ENCODE measurements at places on chromosomes 3 and 15.

DNA sequence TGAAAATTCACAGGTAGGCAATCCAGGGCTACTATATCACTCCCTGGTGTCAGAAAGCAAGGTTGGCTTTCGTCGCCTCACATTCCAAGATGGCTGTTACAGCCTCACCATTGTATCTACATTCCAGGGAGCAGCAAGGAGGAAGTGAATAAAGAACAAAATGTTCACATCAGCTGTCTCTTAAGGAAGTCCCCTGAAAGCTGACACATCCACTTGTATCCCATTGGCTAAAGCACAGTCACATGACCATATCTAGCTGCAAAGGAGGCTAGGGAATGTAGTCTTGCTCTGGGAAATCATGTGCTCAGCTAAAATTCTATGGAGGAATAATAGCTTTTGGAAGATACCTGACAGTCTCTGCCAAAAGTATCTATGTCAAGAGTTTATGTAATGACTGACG lies 12.8 kb upstream of the GATA2 start:
- DNase-seq, result no peak

GRCh38 chr15:69736161-69736560 lies 283.5 kb downstream of the RPLP1 start:
- DNase-seq, result no peak

- no peak for DNase-seq
Observed at GRCh38 chr15:68409736-68410370, 22.1 kb downstream of the ITGA11 start.

DNA sequence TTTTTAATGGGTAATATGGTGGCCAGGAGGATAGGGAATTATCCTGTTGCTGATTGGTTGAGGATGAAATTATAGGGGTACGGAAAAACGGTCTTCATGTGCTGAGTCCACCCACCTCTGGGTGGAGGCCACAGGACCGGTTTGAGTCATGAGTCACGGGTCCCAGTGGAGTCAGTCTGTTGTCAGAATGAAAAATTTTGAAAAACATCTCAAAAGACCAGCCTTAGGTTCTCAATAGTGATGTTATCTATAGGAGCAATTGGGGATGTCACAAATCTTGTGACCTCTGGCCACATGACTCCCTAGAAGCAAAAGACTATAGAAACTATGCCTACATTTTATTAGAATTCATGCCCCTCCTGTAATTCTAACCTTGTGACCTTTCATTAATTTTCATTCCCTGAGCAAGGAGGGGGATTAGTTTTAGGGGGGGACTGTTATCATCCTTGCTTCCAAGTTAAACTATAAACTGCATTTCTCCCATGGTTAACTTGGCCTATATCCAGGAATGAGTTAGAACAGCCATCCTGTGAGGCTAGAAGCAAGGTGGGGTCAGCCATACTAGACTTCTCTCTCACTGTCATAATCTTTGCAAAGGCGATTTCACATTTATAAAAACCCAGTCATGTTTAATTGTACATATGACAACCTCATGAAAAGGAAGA lies 101.2 kb downstream of the TCF12 start:
- no peak for DNase-seq

GRCh38 chr3:128786434-128787020 lies 60.5 kb downstream of the RAB7A start:
- DNase-seq, result peak; percentile 64

GRCh38 chr3:10935846-10936631 lies 56.5 kb upstream of the SLC6A1 start:
- DNase-seq, result no peak

DNA sequence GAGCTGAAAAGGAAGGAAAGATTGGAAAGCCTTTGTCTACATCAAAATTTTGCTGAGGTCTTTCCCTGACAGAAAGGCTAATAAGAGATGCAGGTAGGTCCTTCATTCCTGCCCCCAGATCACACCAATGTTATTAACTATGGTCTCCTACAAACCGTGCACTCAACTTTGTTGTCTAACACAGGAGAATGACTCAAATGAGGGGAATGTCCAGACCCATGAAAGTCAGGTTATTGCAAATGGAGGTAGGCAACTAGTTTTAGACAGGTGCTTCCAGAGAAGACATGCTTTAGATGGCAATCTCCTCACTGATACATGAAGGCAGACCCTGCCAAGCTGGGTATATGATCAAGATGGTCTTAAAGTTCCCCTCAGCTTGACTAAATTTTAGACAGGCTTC lies 51.0 kb downstream of the NFKBIZ start:
- no peak for DNase-seq

- DNase-seq, result peak; percentile 76
Observed at GRCh38 chr15:101242160-101242998, 9.5 kb downstream of the CHSY1 start.

DNA sequence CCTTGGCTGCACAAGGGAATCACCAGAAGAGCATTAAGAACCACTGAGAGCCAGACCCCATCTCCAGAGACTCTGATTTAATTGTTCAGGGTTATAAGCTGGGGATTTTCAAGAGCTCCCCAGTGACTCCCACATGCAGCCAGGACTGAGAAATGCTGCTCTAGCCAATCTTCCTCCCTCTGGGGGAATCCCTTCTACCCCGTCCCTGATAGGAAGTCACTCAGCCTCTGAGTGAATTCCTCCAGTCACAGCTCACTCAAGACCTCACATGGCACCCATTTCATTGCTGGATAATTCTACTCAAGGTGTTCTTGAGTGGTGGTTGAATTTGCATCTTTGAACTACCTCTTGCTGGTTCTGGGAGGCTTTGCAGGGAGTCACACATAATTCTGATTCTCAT lies 10.7 kb downstream of the CCR3 start:
- DNase-seq, result no peak

DNA sequence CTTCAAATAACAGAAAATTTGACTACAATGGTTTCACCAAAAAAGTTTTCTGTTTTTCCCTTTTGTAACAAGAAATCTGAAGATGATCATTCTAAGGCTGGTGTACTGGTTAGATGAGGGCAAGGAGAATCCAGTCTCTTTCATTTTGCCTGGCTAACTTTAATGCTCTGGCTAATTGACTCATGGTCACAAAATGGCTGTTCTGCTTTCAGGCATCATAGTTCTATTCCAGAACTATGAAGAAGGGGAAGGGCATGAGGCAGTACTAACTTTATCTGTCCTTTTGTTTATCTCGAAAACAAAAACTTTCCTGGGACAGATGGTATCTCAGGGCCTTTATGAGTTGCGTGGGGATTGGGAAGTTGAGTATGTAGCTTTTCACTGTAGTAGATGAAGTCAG lies 50.4 kb downstream of the SLC25A26 start:
- DNase-seq, result no peak

- DNase-seq, result no peak
Observed at GRCh38 chr3:18648868-18649462, 223.8 kb upstream of the SATB1 start.

GRCh38 chr3:44890852-44891251 lies 16.4 kb downstream of the TGM4 start:
- no peak for DNase-seq

GRCh38 chr15:101187820-101188636 lies 63.8 kb downstream of the CHSY1 start:
- peak; percentile 72 for DNase-seq

- no peak for DNase-seq
Observed at GRCh38 chr3:174219738-174220137, 639.4 kb upstream of the NAALADL2 start.

- no peak for DNase-seq
Observed at GRCh38 chr3:52234516-52235447, 4.2 kb downstream of the TWF2 start.

GRCh38 chr15:67833710-67834511 lies 5.9 kb downstream of the RNU6-1 start:
- peak; percentile 43 for DNase-seq

DNA sequence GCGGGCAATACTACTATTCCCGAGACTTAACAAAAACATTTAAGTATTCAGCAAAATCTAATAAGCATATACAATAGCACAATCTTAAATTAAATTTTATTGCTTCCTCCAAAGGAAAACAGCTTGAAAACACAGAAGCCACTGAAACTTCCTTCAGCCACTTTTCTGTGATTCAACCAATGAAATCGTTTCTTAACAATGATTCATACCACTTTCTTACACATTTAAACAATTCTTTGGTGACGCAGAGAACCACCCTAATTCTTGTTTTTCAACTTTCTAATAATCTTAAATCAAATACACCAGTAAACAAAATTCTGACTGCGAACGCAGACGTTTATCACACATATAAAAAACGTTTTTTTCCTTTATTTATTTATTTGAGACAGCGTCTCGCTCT lies 4.1 kb downstream of the TJP1 start:
- no peak for DNase-seq

GRCh38 chr3:52108302-52109232 lies 45.7 kb downstream of the POC1A start:
- peak; percentile 71 for DNase-seq

GRCh38 chr3:33541918-33542317 lies 101.7 kb upstream of the UBP1 start:
- DNase-seq, result no peak

DNA sequence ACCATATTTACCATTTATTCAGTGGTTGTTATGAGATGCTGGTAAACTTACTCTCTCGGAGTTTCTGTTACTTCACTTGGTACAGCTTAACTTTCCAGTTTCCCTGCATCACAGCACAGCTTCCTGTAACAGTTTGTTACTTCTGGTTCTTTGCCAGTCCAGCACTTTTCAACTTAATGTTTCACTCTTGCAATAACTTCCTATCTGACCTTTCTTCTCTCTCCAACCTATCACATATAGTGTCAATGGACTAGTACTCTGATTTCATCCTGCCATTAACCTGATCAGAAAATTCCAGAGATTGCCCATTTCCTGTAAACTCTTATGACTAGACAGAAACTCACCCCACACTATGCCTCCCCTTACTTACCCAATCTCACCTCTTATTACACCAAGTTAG lies 3.9 kb upstream of the ATP11B start:
- DNase-seq, result no peak

GRCh38 chr3:185717121-185717520 lies 107.7 kb downstream of the IGF2BP2 start:
- DNase-seq, result peak; percentile 81

- no peak for DNase-seq
Observed at GRCh38 chr15:81504170-81504905, 130.3 kb upstream of the TMC3 start.

GRCh38 chr15:27360316-27360715 lies 389.3 kb downstream of the GABRG3 start:
- no peak for DNase-seq

DNA sequence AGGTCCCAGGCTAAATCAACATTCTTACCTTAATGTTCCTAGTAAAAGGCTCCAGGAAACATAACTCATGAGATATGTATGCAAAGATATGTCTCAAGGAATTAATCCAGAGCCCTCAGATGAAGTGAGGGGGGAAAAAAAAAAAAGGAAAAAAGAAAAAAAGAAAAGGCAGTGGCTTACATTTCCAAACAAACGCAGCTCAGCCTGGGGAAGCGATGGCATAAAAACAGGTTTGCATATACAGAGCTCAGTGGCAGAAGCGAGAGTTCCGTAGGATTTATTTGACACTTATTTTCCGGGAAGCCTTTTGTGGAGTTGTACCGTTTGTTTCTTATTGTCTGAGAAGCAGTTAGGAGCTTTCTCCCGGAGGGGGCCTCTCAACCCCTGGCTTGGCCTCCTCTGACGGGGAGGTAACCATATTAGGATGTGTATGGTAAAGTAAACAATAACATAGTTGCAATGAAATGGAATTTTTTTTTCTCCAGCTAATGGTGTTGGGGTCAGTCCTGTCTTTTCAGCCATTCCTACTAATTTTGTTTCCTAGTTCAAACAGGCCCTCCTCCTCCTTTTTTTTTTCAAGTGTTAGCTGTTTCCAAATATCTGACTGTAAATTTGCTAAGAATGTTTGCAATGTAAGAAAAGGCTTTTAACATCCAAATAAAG lies 338.6 kb downstream of the FOXP1 start:
- no peak for DNase-seq

DNA sequence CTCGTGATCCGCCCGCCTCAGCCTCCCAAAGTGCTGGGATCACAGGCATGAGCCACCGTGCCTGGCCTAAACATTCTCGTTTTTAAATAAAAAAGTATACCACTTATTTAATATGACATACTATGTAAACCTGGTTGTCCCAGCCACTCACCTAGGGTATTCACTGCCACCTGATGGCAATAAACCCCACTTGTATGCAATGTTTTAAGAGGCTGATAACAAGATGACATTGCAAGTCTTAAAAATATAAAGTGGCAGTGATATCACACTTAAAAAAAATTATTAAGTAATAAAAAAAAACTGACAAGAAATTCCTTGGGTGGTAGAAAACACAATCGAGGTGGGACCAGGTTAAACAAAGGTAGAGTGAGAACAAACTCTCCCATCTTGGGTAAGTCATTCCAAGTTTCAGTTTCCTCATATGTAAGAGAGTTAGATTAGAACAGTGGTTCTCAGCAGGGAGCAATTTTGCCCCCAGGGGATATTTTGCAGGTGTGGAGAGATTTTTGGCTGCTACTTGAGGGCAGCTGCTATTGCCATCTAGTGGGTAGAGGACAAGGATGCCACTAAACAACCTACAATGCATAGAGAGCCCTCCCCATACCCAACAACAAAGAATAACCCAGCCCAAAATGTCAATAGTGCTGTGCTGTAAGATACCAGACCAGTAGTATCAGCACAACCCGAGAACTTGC lies 14.5 kb downstream of the ARF4 start:
- no peak for DNase-seq

- no peak for DNase-seq
Observed at GRCh38 chr15:59991834-59992233, 12.3 kb upstream of the FOXB1 start.

- no peak for DNase-seq
Observed at GRCh38 chr3:35448121-35448520, 191.2 kb upstream of the ARPP21 start.

- no peak for DNase-seq
Observed at GRCh38 chr15:97979140-97979520, 18.6 kb downstream of the ARRDC4 start.

GRCh38 chr3:24185738-24186384 lies 240.8 kb downstream of the NR1D2 start:
- DNase-seq, result peak; percentile 53

DNA sequence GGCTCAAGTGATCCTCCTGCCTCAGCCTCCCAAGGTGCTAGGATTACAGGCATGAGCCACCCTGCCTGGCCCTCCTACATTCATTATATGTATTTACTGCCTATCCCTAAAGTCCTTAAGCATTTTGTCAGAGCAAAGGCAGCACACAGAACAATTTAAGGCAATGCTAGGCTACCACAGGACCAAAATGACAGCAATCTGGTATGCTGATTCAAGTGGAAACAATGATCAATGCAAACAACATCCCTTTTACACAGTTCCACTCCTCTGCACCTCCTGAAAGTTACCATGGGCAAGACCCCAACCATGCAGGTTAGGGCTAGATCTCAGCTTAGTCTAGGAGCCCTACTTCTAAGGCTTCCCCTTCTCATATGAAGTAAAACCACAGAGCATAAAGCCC lies 40.3 kb downstream of the SPG11 start:
- no peak for DNase-seq

GRCh38 chr3:110969229-110970211 lies 102.1 kb upstream of the NECTIN3 start:
- no peak for DNase-seq

GRCh38 chr15:63822580-63822979 lies 11.2 kb downstream of the HERC1 start:
- DNase-seq, result no peak

Measured in AG08395 (cell line).